ENCODE measurements at places on chromosomes 2 and 18. TPM values are rescaled to one million over a fixed set of nuclear protein-coding genes. Genes with fewer than 3 reads are reported as not detected.

DNA sequence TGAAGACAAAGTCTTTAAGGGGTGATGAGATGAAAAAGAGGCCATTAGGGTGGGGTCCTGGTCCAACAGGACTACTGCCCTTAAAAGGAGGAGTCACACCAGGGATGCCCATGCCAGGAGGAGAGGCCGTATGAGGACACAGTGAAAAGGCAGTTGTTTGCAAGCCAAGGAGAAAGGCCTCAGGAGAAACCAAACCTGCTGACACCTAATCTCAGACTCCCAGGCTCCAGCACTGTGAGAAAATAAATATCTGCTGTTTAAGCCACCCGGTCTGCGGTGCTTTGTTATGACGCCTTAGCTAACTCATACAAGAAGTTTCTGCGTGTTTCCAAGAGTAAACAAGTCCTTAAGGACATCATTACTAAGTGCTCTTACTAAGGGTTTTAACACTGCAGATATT, 93.6 kb downstream of the DNER start:
- no peak for DNase-seq

The CCDC74B gene
- total RNA-seq = 1.9 TPM

GRCh38 chr18:56305583-56305982, 332.8 kb downstream of the TXNL1 start:
- no peak for DNase-seq

The RAMP1 gene
- total RNA-seq = 48.5 TPM

The SRD5A2 gene
- total RNA-seq = not detected

DNA sequence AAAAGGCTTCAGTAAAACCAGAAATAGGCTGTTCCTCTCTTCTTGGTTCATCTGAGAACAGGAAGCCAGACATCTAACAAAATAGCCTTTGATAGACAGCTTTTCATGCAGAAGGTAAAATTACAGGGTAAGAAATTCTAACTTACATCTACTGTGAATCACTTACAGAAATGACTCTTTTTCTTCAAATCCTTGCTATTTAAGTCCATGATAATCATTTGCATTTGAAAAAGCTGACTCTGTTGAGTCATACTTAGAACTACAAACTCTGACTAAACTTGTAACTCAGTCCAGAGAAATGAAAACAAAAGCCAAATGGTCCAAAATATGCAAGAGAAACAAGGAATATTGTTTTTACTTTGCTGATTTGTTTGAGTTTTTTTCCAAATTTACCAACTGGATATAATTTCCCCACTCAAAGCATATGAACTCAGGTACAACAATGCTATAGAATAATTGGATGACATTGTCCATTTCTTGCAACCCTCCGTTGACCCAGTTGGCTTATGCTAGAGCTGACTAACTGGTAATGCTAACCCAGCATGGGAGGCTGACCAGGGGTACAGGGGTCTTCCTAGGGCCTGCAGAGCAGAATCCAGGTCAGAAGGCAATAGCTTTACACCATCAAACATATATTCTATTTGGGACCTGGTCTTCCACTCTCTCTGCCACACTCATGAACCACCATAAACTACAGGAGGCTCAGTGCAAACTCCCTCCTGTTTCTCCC, 18.8 kb upstream of the MREG start:
- no peak for DNase-seq

DNA sequence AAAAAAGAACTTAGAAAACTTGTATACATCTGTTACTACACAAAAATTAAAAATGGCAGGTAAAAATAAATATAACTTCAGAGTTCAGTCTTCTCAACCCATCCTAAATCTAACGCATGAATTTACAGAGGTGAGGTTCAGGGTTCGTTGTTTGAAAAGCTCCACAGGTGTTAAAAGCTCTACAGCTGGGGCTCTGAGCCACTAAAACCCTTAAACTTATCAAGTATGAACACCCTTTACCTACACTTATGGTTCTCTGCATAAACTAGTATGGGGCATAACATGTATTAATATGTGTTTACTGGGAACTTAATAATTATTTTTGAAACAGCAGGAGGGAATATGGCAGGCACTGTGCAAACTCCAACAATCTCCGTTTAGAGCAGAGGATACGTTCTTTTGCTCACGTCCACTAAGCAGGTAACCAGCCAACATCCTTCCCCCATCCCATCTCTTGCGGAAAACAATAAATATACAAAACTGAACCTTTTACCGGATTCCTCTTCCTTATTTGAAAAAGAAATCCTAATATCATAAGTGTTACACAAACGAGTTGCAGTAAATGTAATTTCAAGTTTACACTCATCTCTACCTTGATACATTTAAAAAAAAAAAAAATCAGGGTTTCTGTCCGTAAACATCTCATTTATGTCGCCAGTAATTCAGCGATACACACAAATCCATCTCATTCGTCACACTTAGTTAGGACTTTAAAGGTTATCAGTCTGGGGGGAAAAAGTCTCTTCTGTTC, 1.3 kb downstream of the PIAS2 start:
- DNase-seq = no peak

DNA sequence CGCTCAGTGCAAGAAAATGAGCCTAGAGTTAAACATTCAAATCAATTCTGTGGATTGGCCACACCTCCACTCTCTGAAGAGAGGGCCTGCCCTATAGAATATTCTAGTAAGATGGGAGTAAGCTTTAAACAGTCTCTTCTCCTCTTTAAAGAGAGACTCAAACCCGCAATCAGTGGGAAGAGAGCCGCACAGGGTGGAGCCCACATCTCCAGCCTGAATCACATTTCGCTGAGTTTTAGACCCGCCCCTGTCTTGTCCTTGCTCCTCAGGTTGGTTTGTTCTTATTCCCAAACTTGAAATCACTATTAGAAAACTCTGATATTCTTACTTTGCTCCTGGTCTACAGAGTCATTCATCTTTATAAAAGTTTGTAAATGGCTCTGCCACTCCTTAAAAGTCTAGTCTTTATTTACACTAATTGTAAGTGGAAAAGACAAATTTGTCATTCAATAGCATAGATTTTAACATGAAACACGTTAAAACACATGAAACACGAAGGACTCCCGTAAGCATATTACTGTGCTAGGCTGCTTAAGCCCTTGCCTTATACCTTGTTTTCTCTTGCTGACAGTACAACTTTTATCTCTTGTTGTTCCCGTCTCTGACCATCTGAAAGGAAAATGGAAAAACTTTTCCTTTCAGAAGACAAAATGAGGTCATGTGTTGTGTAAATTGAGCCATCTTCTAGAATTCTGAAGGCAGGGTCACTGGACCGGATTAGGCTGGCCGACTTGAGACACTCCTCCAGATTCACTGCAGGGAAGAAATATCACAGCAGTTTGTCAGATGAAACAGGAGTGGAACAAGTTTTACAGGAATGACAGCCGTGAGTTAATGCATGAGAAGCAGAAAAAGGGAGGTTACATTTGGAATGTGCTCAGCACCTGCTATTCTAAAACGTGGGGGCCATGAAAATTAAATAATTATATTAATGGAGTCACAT, 5.6 kb downstream of the DSC1 start:
- DNase-seq = peak; percentile 51

- no peak for DNase-seq
Measured at GRCh38 chr18:13048061-13048595, 57.0 kb downstream of the CEP192 start.

The RBM44 gene
- 1.5 TPM for total RNA-seq

Measured in PC-9 (cell line).